ENCODE measurements at places on chromosomes 4 and X.
A peak's percentile ranks its signal among the peaks of the same experiment; 100 is the strongest.

DNA sequence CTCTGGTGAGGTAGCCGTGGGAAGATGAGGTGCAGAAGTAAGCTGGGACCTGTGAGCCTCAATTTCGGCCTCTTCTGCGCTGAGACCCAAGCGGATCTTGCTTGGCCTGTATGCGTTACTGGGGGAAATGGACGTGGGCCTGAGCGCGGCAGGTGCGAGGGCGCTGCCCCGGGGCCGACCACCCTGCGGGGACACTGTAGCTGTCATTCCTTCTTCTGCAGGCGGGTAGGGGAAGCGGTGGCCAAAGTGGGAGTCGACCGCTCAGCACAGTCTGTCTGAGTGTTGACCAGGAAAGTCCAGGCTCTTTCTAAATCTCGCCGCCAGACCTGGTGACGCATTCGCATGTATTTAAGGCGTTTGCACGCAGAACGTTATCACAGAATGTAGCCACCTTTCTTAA is 3.3 kb upstream of the LRAT start:
- no peak for DNase-seq

DNA sequence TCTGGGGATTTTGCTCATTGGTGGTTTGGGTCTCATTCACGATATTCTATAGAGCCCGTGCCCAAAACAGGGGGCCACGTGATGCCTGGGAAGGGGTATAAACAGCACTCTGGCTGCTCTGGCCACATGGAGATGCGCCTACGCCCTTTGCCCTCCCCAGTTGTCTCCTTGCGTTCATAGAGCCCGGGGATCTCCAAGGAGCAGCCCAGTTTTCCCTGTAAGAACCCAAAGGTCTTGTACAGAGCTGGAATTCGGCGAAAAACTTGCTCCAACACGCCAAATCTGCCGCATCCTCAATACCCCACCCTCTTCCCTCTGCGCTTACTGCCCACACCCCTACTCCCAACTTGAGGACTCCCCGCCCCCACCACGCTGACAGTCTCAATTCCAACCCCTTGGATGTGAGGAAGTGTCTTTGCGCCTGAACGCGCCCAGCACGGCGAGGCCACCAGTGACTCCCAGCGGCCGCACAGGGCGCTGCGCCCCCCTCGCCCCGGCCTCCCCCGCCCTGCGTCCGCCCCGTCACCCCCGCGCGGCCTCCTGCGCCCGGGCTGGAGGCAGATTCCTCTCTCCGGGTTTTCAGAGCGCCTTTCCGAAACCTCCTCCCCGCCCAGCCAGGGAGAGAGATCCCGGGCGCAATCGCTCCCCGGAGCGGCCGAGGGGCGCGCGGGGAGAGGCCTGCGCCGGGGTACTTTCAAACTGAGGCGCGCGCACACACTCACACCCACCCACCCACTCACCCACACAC is at the start of gene NHS:
Gene NHS (plus strand): TSS at position 582 of the 748 bp plus-strand sequence. CDS start 558 bp downstream, outside the sequence.
- peak; percentile 29 for DNase-seq

- DNase-seq: no peak
Observed at GRCh38 chrX:125505207-125505606, 185.5 kb downstream of the TEX13C start.

DNA sequence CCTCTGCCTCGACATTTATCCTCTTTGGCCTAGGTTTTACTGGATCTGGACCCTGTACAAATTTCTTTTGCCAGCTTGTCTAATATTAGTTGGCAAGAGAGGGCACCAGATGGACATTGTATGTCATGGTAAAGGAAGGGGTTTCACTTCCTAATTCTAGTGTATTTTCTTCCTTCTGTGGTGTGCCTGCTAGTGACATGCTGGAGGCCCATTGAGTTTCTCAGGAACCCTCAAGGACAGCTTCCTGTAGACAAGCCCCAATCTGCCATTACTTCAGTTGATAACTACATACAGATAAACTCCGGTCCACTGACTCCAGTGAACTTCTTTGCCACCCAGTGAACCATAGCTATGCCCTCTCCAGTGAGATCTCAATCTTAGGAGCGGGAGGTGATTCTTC is 116.9 kb downstream of the STPG2 start:
- no peak for DNase-seq

GRCh38 chrX:9317176-9317575 is 147.7 kb upstream of the TBL1X start:
- DNase-seq: no peak

DNA sequence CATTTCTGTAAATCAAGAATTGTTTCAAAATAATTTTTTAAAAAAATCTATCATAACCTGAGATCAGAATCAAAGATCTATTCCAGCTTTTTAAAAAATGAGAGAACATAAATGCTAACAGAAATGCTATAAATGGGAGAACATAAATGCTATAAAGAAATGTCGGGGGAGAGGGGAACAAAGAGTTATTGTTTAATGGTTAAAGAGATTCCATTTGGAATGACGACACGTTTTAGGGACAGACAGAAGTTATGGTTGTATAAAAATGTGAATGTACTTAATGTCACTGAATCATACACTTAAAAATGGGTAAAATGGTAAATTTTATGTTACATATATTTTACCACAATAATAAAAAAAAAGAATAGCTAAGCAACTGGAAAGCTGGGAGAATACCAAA is 127.1 kb downstream of the ATRX start:
- no peak for DNase-seq

DNA sequence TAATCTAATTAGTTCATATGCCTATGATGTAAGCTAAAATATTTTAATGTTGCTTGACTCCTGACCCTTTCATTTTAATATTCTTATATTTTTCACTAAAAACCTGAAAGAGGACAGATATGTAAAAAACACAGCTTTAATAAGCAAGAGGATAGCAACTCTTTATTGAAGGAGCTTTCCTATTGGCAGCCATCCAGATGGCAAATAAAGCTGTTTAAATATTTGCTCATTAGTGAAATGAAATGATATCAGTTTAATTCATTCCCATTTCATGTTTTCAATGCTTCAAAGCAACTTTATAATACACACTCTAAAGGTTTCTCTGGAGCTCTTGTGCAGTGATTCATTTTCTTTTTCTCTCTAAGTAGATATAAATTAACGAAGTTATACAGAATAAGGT is 473.4 kb downstream of the PCDH7 start:
- DNase-seq: no peak

DNA sequence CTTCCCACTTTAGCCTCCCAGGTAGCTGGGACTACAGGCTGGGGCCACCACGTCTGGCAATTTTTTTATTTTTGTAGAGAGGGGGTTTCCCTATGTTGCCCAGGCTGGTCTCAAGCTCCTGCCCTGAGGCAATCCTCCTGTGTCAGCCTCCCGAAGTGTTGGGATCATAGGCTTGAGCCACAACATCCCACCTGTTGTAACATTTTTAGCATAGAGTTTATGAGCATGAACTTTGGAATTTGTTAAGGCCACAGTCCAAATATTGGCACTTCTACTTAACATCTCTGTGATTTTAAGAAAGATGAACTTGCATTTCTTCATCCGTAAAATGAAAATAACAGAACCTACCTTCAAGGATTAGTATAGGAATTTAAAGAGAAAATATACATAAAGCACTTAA is 445.6 kb downstream of the IQCM start:
- DNase-seq: no peak

GRCh38 chr4:48268956-48269860 is at the start of gene TEC:
Gene TEC, minus strand, starts transcription at chr4:48269838. Its CDS starts 41,224 bp downstream, at chr4:48228614.
- DNase-seq: peak; percentile 15

- DNase-seq: no peak
Observed at GRCh38 chr4:71396382-71396781, 57.6 kb downstream of the SLC4A4 start.

DNA sequence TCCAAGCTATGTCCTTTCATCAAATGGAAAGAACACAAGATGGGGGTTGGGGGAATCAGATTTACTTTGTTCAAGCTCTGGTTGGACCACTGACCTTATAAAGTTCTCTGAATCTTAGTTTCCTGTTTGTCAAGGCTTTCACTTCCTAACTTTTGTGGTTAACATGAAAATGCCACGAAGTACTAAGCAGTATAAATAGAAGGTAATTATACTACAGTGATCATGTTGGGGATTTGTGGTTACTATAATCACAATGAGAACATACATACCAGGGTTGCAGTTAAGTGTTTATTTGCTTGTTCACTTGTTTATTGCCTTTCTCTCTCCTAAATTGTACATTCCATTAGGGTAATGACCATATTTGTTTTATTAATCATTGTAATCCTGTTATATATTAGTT is 53.2 kb downstream of the SPRY1 start:
- no peak for DNase-seq

DNA sequence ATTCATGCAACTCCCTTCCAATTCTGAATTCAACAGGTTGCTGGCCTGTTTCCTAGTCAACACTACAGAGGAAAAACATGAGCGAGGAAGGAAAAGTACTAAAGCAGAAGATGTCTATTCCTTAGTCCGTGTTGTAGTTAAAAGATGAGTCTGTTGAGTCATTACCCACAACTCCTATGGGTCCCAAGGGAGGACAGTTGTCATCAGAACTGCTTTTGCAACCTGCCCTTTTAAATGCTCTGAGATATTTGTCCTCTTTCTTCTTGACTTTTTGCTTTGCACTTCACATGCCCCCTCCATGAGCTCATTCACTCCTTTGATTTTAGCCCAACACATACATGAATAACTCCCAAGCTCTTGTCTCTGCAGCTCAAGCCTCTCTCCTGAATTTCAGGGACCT is 119.2 kb downstream of the CORIN start:
- no peak for DNase-seq

DNA sequence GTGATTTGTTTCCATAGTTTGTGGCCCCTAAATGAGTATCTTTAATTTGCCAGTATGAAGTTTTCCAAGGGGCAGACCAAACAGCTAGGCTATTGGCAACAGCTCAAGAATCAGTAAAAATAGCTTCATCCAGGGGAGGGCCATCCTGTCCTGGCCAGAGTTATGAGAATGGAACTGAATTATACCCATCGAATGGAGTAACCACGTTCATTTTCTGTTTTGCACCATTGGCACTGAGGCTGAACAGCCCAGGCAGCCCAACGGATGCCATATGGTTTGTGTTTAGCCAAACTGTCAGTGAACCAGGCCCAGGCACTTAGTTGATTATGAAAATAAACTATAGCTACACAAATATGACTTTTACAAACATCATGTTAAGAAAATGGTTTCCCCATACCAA is 17.7 kb upstream of the ASB5 start:
- no peak for DNase-seq

- no peak for DNase-seq
Observed at GRCh38 chrX:119784747-119785446, 6.5 kb downstream of the RPL39 start.

Measured in Ammon's horn (tissue), 1 donor.